ENCODE measurements at places on chromosomes 11 and 22.

- no peak for DNase-seq
Measured at GRCh38 chr11:32775908-32776307, 18.6 kb downstream of the CCDC73 start.

- DNase-seq: no peak
Measured at GRCh38 chr22:42920101-42920820, 63.2 kb upstream of the ARFGAP3 start.

- peak; percentile 75 for DNase-seq
Measured at GRCh38 chr11:69044111-69045013, 4.4 kb upstream of the TPCN2 start.

DNA sequence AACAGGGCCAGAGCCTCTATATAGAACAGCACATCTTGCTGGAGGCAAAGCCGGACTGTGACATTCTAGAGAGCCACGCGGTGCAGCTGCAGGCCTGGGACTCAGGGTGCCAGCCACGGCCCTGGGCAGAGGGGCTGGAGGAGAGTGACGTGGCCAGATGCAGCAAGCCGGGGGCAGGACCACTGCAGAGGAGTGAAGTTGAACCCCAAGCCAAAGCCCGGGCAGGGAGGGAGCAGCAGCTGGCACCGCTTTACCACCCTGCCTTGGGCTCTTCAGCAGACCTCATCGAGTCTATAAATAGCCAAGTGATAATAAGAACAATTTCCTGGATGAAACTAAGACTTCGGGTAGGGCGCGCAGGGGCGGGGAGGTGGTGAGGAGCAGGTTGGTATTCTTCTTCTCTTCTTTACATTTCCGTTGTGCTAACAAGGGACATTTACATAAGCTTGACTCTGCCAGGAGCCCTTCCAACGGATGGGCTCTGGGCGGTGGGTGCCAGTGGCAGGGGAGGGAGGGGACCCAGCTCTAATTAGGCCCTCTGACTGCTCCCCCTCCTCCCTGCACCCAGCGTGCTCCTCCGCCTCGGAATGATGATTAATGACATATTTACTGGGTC, 110.2 kb downstream of the ST3GAL4 start:
- DNase-seq: peak; percentile 45

- no peak for DNase-seq
Measured at GRCh38 chr11:92960886-92961285, 8.6 kb upstream of the MTNR1B start.

GRCh38 chr11:16745950-16746605, 7.6 kb downstream of the C11orf58 start:
- peak; percentile 30 for DNase-seq

DNA sequence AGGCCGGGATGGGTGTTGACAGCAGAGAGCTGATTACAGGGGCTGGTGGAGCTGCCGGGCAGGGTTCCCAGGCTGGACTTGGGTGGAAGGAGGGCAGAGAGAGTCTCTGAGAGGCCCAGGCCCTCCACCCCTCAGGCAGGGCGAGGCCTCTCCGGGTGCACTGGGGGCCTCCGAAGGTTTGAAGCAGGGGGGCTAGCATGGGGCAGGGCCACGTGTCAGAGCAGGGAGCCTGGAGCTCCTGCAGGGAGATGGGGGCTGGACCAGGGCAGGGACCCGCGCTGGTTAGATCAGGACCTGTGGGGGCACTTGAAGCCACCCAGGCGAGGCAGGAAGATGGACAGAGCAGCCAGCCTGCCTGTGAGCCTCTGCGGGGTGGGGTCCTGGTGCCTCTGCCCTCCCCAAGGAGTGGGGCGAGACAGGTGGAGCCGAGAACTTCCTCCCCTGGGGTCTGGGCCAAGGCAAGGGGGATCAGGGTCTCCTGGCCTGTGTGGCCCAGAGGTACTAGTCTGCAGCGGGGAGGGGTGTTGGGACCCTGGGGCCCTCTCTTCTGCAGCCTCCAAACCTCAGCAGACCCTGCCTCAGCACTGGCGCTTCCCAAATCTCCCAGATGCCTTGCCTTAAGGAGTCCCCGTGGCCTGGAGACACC, 911 bp downstream of the PANX2 start:
- DNase-seq: no peak

GRCh38 chr11:67364783-67365722, 8.3 kb downstream of the CLCF1 start:
- DNase-seq: no peak

DNA sequence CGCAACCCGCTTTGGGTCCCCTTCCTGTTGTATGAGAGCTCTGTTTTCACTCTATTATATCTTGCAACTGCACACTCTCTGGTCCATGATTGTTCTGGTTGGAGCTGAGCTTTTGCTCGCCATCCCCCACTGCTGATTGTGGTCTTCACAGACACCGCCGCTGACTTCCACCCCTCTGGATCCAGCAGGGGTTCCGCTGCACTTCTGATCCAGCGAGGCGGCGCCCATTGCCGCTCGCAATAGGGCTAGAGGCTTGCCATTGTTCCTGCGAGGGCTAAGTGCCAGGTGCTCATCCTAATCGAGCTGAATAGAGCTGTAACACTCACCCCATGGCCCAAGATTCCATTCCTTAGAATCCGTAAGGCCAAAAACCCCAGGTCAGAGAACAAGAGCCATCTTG, 1905.8 kb upstream of the RAG2 start:
- DNase-seq: no peak

DNA sequence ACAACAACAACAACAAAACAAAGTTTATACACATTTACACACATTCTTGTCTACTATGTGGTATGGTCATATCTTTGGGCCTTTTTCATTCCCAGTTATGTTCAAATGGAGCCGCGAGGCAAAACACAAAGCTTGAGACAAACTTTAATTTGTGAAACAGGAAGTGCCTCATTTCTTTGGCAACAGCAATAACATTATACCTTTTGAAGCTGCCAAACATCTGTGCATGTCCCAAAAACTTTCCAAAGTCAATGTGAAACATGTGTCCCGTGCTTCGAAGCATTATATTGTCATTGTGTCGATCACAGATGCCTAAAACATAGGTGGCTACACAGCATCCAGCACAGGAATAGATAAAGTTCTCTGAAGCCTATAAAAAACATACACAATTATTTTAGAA, 25.0 kb upstream of the RPS13 start:
- DNase-seq: no peak

DNA sequence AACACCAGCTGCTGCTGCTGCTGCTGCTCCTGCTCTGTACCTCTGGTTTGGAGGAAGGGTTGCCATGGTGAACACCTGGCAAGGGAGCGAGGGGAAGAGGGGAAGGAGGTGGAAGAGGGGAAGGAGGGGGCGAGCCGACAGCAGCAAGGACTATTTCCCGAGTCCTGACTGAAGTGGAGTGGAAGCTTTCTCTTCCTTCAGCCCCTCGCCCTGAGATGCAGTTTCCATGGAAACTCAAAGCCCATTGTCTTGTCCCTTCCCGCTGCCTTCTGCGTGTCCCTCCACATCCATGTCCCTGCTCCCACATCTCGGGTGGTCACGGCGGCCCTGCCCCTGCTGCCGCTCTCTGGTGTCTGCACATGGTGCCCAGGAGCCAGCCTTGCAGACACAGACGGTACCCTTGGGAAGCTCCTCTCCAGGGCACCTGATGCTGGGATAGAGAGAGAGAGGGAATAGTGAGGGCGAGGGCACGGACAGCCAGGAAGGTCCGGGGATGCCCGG, 28.6 kb downstream of the FAM83F start:
- no peak for DNase-seq

DNA sequence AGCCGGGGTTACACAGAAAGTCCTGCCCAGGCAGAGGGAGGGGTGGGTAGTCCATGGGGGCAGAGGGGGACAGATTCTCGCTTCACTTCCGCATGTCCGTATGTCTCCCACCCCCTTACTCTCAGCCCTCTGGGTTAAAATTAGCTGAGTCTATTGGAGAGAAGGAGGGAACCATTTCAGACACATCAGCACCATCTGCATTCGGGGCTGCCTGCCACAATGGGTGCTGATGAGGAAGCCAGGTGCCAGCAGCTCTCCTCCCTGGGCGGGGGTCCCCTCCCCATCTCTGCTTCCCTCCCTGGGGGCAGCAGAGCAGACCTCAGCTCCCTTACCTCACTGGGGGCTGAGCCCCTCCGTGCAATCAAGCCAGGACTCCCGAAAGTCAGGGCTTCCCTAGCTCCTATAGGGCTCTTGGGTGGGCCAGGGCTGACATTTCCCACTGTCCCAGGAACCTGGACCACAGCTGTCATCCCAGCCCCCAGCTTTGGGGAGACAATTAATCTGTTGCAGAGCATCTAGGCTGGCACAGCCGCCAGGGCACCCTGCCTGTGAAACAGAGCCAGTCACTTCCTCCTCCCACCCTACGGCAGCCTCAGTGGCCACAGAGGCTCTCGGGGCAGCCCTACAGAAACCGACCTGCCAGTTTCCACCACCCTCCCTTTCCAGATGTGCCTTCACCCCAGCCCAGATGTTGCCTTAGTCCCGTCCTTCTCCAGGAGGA, 67.3 kb downstream of the PDE2A start:
- DNase-seq: peak; percentile 31
